ENCODE measurements at places on chromosomes 1 and 21. TPM values are rescaled to one million over a fixed set of nuclear protein-coding genes. Genes with fewer than 3 reads are reported as not detected.

GRCh38 chr1:172781513-172782140 is 122.7 kb downstream of the FASLG start:
- H3K4me1 ChIP-seq: no peaks in the 10 kb centered on the region
- H3K36me3 ChIP-seq: peaks cover 3% of the 10 kb centered on the region
- H3K27ac ChIP-seq: no peak overlapping the region
- no peak overlapping the region for H3K4me3 ChIP-seq
- no peaks in the 10 kb centered on the region for H3K27me3 ChIP-seq
- DNase-seq: no peak

The TRAF3IP3 gene
- total RNA-seq: not detected

The PDE4B gene
- 32.5 TPM for total RNA-seq

DNA sequence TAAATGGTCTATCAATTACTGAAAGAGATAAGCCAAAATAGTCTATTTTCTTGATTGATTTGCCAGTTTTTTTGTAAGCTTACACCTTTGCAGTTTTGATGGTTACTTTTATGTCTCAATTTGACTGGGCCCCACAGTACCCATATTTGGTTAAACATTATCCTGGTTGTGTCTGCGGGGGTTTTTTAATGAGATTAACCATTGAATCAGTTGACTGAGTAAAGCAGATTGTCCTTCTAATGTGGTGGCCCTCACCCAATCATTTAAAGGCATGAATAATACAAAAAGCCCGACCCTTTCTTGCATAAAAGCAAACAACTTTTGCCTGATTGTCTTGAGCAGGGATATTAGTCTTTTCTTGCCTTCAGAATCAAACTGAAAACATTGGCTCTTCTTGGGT is 650.0 kb upstream of the RGS18 start:
- H3K4me1 ChIP-seq: no peaks in the 10 kb centered on the region
- no peak overlapping the region for H3K4me3 ChIP-seq
- no peak for DNase-seq
- H3K27me3 ChIP-seq: no peaks in the 10 kb centered on the region
- H3K36me3 ChIP-seq: no peaks in the 10 kb centered on the region

All from neural crest cell (in vitro differentiated cells).